ENCODE measurements at places on chromosomes 6 and 20.

DNA sequence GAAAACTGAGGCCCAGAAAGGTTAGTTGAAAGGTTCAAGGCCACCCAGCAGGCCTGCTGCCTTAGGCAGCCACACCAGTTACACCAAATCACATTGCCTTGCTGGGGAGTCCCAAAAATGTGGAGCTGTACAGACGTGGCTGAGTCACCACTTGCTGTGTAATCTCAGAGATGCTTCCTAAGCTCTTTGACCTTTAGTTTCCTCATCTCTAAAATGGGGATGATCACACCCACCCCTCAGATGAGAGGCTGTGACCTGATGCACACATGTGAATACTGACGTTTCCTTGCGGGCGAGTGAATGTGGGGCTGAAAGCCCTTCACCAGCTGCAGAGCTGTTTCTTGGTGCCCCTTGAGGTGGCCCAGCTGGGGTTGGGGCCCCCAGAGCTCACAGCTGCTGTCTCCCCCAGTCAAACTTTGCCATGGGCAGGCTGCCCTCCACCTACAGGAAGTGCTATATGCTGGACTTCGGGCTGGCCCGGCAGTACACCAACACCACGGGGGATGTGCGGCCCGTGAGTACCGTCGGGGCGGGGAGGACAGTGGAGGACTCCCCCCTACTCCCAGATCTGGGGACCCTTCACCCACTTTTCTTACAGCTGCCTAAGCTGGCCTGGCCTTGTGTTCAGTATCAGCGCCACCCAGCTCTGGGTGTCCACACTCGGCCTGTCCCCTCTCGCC lies 11.0 kb downstream of the TTBK1 start:
- no peak for DNase-seq

DNA sequence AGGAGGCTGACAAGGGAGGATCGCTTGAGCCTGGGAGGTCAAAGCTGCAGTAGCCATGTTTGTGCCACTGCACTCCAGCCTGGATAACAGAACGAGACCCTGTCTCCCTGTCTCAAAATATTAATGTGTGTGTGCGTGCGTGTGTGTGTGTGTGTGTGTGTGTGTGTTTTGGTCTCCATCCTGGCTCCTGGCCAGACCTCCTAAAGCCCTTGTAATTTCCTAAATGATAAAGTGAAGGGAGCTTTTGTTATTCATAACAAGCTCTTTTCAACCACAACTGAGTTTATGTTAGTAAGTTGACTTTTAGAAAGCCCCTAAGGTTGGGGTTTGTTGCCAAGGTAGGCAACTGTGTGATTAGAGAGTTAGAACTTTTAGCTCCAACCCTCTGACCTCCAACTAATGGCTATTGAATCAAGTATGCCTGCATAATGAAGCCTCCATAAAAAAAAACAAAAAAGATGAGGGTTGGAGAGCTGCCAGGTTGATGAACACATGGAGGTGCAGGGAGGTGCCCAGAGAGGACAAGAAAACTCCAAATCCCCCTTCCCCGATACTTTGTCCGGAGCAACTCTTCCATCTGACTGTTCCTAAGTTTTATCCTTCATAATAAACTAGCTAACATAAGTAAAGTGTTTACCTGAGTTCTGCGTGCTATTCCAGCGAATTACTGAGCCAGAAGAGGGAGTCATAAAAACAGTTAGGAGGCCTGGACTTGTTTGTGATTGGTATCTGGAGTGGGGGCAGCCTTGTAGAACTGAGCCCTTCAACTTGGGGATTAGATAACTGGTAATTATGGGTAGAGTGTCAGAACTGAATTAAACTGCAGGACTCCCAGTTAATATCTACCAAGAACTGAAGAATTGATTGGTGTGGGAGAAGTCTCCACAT lies 5.3 kb upstream of the AIF1 start:
- no peak for DNase-seq

DNA sequence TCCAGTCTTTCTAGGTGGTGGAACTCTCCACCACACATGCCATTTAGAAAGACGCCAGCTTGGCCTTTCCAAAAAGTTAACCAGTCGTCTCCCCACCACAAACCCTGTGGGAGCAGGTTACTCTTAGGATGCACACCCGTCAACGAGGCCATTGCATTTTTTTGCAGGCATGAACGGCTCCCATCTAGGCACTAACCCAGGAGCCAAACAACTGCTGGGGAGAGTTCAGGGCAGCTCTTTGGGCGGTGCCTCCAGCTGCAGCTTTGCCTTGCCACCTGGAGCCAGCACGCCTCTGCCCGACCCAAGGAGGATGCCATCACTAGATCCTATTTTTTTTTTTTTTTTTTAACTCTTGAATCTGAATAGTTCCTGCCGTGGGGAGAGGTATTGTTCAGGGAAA lies 39.9 kb downstream of the TBC1D7 start:
- DNase-seq: no peak

- DNase-seq: no peak
Measured at GRCh38 chr6:71333697-71334096, 45.1 kb downstream of the OGFRL1 start.

DNA sequence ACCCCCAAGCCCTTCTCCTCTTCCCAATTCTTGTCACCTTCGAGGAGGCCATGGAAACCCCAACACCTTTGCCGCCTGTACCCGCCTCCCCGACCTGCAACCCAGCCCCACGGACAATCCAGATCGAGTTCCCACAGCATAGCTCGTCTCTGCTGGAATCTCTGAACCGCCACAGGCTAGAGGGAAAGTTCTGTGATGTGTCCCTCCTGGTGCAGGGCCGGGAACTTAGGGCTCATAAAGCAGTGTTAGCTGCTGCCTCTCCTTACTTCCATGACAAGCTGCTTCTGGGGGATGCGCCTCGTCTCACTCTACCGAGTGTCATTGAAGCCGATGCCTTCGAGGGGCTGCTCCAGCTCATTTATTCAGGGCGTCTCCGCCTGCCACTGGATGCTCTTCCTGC lies 675 bp downstream of the ZBTB9 start:
- DNase-seq: no peak

- no peak for DNase-seq
Measured at GRCh38 chr20:9072861-9073500, 4.1 kb downstream of the PLCB4 start.

GRCh38 chr6:150323205-150323604 lies 45.6 kb upstream of the IYD start:
- no peak for DNase-seq

GRCh38 chr6:149859368-149859767 lies 4.8 kb downstream of the LRP11 start:
- no peak for DNase-seq

DNA sequence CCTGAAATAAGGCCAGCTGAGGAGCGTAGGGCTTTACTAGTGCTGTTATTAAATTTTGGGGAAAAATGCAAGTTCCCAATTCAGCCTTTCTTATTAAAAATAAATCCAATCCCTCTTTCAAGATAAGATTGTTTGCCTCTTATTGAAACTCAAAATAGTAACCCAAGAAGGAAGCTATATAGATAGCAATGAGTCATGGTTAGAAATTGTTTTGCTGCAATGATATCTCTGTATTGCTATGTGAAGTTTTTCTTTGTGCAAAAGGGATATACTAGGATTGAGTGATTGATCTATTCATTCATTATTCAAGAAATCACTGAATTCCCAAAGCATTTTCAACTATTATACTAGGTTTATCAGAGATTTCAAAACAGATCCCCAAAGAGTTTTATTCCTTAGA lies 93.0 kb upstream of the HDAC2 start:
- DNase-seq: no peak
